ENCODE measurements at places on chromosomes 5 and 9.

DNA sequence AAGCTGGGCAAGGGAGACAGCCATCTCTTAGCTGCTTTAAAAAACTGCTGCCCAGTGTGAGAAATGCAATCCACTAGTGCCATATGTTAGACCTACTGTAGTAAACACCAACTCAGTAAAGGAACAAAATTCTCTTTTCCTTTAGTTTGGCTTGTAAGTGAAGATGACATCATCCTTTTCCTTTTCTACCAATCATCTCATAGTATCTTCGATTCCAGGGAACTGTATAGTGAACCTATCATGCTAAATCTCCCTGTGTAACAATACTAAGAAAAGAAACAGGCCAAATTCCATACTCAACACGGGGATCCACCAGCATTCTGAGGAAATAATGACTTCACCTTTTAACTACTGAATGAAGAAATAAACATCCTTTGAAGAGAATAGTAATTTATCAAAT is 100.1 kb downstream of the RAPGEF6 start:
- no peak for DNase-seq

DNA sequence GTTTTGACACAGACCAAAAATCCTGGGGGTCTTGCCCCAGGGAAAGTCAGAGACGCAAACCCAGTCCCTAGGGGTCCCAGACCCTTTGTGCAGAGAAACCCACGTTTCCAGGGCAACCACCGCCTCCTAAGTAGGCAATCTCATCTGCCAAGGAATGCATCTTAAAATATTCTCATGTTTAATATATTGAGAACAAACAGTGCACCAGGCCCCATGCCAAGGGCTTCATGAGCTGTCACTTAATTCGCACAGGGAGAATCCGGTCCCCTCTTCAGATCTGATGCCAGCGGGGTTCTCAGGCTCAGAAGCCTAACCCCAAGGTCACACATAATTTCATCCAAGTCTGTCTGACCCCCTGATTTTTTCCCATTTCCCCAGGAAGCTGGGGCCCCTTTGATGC is 28.8 kb downstream of the CPLX2 start:
- DNase-seq = no peak

GRCh38 chr5:130155345-130156011 is 251.2 kb downstream of the CHSY3 start:
- DNase-seq = no peak

GRCh38 chr5:32307769-32308194 is 5.0 kb downstream of the MTMR12 start:
- no peak for DNase-seq

- no peak for DNase-seq
These were observed 72.6 kb upstream of the PUM3 start for GRCh38 chr9:2916382-2916985.

DNA sequence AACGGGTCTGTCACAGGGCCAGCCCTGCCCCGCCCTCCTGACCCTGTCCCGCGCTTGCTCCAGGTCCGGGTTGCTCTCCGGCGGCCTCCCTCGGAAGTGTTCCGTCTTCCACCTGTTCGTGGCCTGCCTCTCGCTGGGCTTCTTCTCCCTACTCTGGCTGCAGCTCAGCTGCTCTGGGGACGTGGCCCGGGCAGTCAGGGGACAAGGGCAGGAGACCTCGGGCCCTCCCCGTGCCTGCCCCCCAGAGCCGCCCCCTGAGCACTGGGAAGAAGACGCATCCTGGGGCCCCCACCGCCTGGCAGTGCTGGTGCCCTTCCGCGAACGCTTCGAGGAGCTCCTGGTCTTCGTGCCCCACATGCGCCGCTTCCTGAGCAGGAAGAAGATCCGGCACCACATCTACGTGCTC is 4.2 kb downstream of the B4GALT7 start:
- DNase-seq = no peak

DNA sequence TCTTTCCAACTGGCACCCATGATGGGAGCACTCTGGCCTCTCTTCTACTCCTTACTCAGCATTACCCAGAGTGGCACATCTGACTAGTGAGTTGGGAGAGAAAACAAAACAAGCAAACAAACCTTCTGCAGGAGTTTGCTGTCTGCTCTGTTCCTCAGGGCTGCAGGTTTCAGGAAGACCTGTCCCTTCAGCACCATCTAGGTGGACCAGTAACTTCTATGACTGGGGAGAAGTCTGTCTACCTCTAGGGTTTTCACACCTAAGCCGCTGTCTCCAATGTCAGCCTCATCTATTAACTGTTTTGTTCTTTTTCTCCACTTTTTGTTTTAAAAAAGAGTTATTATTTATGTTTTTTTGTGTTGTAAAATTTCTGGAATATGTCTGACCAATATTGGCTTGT is 58.7 kb downstream of the RAB3C start:
- no peak for DNase-seq

DNA sequence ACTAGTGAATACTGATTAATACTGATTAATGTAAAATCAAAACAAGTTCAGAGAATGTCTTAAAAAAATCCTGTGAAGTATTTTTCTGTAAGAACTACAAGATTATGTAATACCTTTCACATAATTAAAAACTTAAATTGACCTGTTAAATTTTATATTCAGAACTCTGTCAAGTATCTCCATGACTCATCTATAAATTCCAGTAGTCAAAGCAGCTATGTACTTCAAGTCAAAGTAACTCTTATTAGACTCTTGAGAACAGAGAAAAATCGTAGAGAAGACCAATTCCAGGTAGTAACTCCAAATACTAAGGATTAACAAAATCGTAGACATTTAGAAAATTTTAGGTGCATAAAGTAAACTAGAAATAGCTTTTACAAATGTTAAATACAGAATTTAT is 77.1 kb downstream of the HOMER1 start:
- DNase-seq = no peak
